Mesenteric fat pad (tissue), 1 donor: ENCODE measurements at places on chromosomes 7 and 10.

GRCh38 chr7:140877249-140877524 lies 47.5 kb downstream of the BRAF start:
- DNase-seq, result no peak

GRCh38 chr7:50141131-50141530 lies 48.1 kb upstream of the ZPBP start:
- DNase-seq, result no peak

DNA sequence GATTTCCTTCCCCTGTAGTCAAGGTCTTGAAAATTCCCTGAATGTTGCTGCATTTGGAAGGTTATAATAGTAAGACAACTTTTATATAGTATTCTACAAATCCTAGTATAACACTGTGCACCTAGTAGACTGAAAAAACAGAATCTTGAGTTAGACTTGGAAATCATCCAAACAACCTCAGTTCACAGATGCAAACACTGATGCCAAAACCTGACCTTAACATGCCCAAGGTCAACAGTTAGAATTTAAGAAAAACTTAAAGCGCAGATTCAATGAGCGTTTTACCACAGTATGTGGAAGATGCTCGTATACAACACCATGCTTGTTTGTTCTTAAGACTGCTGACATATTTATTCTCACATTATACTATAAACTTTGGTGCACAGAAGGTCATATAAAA lies 3.0 kb downstream of the PIP4K2A start:
- no peak for DNase-seq

DNA sequence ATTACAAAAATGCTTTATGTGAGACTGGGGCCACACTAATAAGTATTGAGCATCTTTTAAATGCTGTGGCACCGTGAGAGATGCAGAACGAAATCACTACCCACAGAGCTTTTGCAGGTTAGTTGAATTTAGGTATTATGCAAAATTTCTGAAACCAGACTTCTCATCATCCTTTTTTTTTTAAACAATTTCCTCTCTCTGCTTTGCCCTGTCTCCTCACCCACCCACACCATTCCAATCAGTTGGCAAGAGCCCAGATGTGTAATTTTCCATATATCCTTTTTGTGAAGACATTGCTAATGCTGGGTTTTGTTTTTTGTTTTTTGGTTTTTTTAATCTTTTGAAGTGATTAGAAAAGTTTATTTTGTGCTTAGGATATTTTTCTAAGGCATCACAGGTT lies 1.1 kb downstream of the YAE1 start:
- DNase-seq, result no peak

GRCh38 chr7:339062-339342 lies 49.0 kb downstream of the FOXL3 start:
- DNase-seq, result no peak

DNA sequence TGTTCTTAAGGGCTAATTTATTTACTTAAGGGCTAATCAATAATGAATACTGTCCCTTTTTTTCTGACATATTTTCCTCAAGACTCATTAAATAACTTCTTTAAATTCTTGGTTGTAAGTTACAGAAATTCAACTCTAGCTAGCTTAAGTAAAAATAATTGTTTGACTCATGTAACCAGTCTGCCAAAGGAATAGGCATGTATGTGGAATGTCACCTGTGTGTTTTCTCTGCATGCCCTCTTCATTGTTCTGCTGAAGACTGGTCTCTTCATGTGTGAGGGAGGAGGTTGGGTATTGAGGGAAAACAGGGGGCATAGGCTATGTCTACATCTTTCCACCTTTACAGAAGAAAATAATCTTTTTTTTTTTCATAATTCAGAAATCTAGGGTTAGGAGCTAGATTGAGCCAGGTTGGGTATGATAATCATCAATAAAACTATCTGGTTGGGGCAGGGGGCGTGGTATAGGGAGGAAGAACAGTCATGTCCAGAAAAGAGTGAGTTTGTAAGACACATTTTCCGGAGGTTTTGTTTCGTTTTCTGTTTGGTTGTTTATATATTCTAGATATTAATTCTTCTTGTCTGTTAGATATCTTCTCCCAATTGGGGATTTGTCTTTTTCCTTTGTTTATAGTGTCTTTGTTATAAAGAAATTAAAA lies 37.9 kb downstream of the EXOC4 start:
- DNase-seq, result no peak

GRCh38 chr7:116499168-116500077 lies at the start of gene CAV2:
CAV2 (plus strand) TSS chr7:116499738; CDS start chr7:116499782, 44 bp downstream.
- DNase-seq, result peak; percentile 91

DNA sequence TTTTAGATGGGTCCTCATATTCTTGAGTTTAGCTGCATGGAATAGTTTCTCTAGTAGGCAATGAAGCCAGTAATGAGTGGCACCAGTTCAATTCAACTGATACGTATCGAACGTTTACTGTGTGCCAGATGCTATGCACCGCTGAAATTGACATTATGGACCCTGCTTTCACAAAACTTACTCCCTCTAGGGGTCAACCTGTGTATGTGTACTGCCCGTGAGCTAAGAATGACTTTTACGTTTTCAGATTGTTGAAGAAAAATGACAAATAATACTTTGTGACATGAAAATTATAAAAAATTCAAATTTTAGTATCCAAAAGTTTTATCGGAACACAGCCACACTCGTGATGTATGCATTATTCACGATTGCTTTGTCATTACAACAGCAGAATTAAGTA lies 95.5 kb downstream of the ZMYND11 start:
- DNase-seq, result no peak

DNA sequence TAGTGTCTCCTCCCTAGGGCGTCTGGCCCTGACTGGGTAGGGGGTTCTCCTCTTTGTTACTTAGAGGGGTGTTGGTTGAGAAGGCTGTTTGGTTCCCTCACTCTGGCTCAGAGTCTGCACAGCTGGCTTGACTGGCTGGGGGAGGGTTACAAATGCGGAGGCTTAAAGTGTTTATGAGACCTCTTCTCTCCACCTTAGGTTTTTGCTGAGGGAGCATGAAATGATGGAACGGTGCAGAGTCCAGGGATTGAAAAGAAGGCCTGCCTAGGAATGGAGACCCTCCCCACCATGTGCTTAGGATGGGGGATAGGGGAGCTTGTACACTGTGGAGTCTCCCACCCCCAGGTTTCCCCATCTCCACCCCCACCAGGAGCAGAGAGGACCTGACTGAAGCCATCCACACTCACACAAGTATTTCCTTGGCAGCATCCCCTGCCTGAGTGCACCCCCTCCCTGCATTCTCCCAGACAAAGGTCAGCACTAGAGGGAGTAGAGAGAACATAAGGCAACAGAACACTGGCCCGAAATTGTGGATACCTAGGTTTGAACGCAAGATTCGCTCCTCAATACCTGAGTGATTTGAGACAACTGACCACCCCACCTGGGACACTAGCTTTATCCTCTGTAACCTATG lies 1.7 kb upstream of the LDB1 start:
- no peak for DNase-seq

- no peak for DNase-seq
Measured at GRCh38 chr10:34292675-34293074, 522.4 kb downstream of the PARD3 start.

- DNase-seq, result no peak
Measured at GRCh38 chr10:7046615-7047014, 364.2 kb downstream of the SFMBT2 start.

- DNase-seq, result no peak
Measured at GRCh38 chr10:11825796-11826414, 2.7 kb downstream of the PROSER2 start.

DNA sequence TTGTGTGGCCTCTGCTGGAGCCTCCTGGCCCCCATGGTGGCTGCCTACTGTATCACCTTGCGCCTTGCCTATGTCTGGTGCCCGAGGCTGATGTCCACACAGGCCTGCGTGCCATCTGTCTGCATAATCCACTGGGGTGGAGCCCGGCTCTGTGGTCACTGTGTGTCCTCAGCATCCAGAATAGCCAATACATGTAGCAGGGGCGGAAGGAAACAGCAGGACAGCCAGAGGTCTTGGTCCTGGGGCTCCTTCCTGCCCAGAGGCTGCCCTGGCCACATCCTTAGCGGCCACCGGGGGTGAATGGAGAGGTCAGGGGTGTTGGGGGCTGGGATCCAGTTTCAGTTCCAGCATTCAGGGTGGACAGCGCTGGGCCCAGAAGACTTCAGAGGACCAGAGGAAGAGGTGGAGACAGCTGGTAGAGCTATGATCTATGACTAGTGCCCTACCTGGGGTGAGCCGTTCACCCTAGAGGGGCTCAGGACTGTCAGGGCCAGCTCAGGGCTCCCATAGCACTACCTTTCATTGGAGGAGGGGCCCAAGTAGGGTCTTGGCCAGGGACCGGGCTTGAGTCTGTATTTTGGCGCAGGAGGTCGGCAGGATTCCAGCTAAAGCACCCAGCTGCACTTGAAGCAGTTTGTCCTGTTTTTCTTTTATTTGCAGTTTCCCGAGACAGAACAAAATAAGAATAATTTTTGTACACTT lies 15.9 kb downstream of the YKT6 start:
- peak; percentile 41 for DNase-seq

DNA sequence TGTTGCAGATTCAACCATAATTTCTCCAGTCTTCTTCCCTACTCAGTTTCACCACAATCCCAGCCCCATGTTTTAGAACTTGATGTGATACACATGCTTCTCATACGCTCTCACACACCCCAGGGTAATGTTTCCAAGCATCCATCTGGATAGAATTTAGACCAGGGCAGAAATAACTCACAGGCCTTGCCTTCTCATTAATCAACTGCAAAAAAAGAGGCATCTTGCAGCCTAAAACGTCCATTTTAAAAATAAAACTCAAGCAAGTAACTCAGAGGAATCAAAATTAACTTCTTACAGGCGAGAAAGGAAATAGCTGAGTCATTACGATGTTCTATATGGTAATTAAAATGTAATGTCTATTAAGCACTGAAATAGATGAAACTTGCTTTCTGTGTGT lies 127.2 kb upstream of the RSU1 start:
- no peak for DNase-seq

DNA sequence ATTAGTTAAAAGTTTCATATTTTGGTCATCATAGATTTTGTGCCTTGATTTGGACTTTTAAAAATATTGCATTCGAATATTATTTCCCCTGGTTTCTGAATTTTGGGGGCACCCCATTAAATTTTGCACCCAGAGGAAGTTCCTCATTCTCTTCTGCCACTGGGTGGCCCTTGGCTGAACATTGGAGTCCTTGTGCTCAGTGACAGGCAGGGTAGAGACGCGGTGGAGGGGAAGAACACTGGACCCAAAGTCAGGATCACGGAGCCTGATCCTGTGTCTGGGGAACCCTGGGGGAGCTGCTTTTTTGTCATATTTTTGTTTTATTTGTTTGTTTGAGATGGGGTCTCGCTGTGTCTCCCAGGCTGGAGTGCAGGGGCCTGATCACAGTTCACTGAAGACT lies 74.7 kb downstream of the MKI67 start:
- no peak for DNase-seq

DNA sequence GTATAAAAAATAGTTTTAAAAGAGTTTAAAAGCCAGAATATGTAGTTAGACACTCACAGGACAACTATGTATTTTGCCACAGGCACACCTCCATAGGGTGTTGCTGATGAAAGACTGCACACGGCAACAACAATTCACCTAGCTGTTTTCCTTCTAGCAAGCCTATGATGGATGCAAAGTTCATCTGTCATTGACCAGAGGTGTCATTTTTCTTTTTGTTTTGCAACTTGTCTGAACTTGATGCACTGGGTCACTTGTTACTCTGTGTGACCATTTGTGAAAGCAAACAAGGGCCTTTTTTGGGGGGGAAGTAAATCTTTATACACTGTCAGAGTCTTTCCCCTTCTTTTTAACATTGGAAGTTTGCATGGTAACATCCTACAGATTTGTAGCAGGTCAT lies 258.0 kb upstream of the SEMA3A start:
- no peak for DNase-seq

DNA sequence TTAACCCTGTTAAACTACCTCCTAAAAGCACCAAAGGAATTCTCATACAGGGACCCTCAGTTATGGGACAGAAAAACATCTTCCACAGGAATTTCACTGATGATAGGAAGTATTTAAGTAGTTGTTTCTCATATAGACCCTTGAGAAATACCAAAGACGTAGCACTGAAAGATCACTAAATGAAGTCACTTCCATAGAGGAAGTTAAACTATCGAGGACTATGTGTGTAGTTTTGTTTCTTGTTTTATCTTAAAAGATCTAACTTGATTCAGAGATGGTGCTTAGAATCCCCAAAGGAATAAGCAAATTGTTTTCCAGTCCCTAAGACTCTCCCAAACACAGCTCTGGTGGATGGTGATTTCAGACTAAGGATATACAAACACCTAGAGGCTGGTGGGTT lies 94.8 kb upstream of the AFAP1L2 start:
- no peak for DNase-seq

DNA sequence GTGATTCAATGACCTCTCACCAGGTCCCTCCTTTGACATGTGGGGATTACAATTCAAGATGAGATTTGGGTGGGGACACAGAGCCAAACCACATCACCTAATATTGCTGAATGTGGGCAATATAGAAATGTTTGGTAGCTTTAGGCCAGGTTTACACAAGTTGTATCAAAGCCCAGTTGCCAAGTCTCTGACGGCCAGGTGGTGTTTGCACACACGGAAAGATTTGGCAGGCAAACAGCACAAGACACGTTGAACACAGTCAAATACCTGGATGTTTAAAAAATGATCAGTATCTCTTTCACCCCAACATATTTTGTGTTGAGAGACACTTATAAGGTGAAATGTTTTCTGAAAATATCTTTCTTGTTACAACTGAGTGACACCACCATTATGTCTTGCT lies 294.4 kb upstream of the MKI67 start:
- no peak for DNase-seq

GRCh38 chr10:24849051-24849450 lies 103.4 kb downstream of the PRTFDC1 start:
- no peak for DNase-seq

GRCh38 chr7:35571611-35572240 lies 123.2 kb downstream of the HERPUD2 start:
- no peak for DNase-seq

- DNase-seq, result no peak
Measured at GRCh38 chr10:44761076-44761475, 150.1 kb upstream of the TMEM72 start.

- DNase-seq, result no peak
Measured at GRCh38 chr7:103809229-103809994, 180.0 kb downstream of the RELN start.

DNA sequence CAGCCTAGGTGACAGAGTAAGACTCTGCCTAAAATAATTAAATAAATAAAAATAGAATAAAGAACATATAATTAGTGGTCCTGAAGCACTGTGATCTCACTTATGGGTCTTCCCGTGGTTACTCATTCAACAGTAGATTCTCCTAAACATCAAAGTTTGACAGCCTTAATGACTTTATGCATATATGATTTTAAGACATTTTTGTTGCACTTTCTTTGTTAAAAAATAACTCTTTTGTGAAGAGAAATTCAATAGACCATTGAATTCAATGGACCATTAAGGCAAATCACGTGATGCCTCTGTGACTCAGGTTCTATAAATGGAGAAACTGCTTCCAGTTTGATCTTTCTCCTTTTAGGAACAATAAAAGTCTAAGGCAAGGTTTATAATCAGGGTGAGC lies 59.6 kb downstream of the ATOH7 start:
- DNase-seq, result no peak

- DNase-seq, result no peak
Measured at GRCh38 chr10:95562341-95562965, 1.3 kb upstream of the SORBS1 start.

- DNase-seq, result peak; percentile 68
Measured at GRCh38 chr10:130454543-130455000, 318.4 kb downstream of the GLRX3 start.
